ENCODE measurements at places on chromosomes 3 and 15.

- DNase-seq = no peak
These were observed 11.7 kb downstream of the BCL2L10 start for GRCh38 chr15:52100807-52101442.

GRCh38 chr15:31216215-31216911 is 110.3 kb upstream of the KLF13 start:
- DNase-seq = no peak

DNA sequence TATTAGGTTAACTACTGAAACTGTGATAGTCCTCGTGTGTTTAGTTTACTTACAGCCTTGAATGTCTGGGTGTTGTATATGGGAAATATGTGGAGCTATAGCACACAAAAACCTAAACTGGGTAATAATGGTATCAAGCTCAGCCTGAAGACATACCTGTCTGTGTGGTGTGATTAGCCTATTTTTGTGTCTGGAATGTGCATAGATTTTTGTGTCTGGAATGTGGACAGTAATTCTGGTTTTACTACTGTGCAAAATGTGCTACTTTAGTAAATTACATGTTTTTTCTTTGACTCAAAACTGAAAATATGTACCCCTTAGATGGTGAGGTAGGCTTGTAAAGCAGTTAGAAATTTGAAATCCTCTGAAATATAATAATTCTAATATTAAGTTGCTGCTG is 43.5 kb downstream of the CHD2 start:
- no peak for DNase-seq

DNA sequence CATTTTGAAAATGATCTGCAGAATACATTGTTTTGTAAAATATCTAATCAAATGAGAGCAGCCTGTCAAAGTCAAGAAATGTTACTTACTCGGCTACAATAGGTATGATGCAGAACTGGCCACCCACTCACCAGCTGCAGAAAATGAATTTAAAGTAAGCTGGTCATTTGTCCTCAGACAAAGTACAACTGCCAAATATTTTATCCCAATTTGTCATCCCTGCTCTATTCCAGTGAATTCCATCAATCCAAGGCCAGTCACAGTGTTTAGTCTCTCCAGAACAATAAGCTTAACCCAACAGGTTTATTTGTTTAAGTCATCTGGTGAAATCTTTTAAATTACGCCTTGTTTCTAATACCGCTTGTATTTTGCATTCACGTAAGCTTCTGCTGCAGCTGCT is 46.6 kb upstream of the TCF12 start:
- no peak for DNase-seq

- DNase-seq = no peak
These were observed 26.4 kb upstream of the MYZAP start for GRCh38 chr15:57565311-57565710.
